ENCODE measurements at places on chromosomes 7 and 10.

DNA sequence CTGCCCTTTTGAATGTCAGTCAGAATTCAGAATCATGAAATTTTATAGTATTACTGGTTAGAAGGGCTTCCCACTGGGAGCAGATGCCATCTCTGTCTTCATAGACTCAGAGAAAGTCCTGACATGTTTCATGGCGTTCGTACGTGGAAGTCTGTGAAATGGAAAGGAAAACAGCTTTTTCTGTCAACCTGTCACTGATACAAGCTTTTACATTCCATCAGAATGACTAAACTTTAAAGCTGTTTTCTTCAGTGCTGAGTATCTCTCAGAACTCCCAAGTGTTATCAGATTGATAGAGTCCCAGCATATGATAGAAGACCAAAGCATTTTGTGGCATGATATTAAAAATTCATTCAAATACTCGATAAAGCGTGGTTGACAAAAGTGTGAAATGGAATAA lies 726.7 kb upstream of the GALNT17 start:
- DNase-seq = no peak

- no peak for DNase-seq
Observed at GRCh38 chr7:146781352-146782116, 664.9 kb downstream of the CNTNAP2 start.

- DNase-seq = no peak
Observed at GRCh38 chr10:66189271-66189670, 736.6 kb upstream of the LRRTM3 start.

DNA sequence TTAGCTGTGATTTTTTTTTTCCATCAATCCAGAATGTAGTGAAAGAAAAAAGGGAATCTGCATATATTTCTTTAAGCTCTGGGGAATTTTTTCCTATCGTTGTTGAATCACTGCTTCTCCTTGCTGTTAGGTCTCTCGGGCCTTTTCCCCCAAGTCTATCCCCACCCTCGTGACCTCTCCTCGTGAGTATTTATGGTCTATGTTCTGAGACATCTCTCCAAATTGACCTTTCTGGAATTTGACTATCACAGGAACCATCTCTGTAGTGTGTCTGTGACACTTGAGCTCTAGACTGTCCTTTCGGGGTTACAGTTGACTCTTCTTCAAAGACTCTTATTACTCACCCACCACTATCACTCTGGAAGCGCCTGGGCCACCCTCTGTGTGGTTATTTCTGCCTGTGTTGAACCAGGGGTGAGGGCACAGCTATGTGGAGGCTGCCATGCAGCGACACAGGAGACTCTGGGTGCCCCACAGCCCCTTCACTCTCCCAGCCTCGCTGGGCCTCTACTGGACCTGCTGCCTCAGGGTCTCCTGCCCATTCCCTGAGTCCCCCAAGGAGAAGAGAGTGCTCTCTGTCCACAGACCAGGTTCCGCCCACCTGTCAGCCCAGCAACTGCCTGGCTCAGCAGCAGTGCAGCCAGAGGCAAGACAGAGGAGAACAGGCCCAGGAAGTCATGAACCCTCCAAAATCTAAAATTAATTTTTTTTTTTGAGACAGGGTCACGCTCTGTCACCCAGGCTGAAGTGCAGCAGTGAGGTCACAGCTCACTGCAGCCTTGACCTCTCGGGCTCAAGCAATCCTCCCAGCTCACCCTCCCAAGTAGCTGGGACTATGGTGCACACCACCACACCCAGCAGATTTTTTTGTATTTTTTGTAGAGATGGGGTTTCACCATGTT lies 45.7 kb upstream of the PTPRN2 start:
- no peak for DNase-seq

- no peak for DNase-seq
Observed at GRCh38 chr7:2802504-2803341, 41.4 kb downstream of the GNA12 start.

- DNase-seq = no peak
Observed at GRCh38 chr7:1990001-1990670, 242.6 kb downstream of the MAD1L1 start.

DNA sequence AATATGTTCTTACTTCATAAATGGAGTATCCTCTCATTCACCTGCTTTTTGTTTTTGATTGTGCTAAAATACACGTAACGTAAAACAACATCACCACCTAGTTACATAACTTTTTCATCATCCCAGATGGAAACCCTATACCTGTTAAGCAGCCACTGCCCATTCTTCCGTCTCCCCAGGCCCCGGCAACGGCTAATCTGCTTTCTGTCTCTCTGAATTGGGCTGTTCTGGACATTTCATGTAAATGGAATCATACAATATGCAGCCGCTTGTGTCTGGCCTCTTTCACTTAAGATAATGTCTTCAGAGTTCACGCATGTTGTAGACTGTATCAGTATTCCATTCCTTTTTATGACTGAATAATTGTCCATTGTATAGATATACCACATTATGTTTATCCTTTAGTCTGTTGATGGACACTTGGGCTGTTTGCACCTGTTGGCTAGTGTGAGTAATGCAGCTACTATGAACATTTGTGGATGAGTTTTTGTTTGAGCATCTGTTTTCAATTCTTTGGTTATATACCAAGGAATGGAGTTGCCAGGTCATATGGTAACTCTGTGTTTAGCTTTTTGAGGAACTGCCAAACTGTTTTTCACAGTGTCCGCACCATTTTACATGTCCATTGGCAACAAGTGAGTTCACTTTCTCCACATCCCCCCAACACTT lies 14.1 kb upstream of the SUN1 start:
- DNase-seq = no peak
